ENCODE measurements at places on chromosomes 16 and 17. TPM values are rescaled to one million over a fixed set of nuclear protein-coding genes. Genes with fewer than 3 reads are reported as not detected.
A peak's percentile ranks its signal among the peaks of the same experiment; 100 is the strongest.

The EME1 gene
- total RNA-seq, result 13.9 TPM

The PDP2 gene
- total RNA-seq, result 36.5 TPM

The CES5A gene
- total RNA-seq, result not detected

- DNase-seq, result no peak
These were observed 1.7 kb downstream of the CAPNS2 start for GRCh38 chr16:55568207-55568606.

- no peak for DNase-seq
These were observed 12.8 kb downstream of the SLC7A6OS start for GRCh38 chr16:68297908-68298307.

The ABCC3 gene
- 0.71 TPM for total RNA-seq

DNA sequence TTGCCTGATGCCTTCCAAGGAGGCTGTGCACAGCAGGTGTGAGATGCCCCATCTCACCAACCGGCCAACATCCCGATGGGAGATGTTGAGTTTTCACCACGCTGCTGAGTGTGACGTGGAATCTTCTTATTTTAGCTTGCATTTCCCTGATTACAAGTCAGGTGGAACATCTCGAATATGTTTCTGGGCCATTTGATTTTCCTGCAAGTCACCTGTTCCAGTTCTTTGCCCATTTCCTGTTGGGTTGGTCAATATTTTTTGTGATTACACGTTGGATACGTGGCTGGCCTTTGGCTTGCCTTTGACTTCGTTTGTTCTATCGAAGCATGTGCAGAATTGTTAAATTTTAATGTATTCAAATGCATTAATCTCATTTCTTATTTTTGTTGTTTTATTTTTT lies 8.3 kb upstream of the CDH15 start:
- DNase-seq, result no peak

- peak; percentile 71 for DNase-seq
These were observed 65.9 kb downstream of the EMP2 start for GRCh38 chr16:10514369-10515055.

GRCh38 chr17:4940555-4941318 lies 669 bp downstream of the RNF167 start:
- DNase-seq, result no peak

DNA sequence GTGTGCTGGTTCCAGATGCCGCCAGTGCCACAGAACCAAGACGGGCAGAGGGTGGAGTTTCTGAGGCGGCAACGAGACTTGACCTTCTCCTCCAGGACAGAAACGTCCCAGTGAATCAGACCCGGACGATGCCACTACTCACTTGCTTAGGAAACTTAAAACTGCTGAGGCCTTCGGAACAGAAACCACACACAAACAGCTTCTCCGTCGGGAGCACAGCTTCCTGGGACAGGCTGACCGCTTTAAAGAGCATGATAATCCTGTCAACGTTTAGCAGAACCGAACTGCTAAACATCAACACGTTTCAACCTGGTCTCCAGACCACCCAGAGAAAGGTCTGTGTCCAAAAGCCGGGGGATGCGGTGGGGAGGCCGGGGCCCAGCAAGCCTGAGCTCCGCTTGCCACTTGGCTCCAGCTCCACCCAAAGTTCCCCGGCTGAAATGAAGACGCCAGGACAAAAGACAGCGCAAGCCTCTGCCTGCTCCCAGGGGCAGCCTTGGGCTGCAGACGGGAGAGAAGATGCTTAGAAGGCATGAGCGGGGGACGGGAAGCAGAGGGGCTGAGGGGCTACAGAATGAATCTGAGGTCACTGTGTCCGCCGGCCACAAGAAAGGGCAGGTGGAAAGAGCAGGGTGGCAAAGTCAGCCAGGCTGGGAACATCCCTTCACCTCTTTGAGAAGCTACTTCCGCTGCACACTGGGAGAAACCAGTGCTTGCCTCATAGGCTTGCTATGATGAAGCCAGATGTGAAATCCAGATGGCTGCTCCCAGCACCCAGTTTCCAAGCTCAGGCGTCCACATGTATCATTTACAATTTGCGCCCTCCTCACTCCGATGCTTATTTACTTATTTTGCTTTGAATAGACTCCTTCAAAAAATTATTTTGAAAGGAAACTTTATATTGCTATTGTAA lies 69.0 kb downstream of the MRM3 start:
- no peak for DNase-seq

- no peak for DNase-seq
These were observed 7.7 kb downstream of the FBXL20 start for GRCh38 chr17:39393736-39394135.

The PSMD11 gene
- total RNA-seq, result 175 TPM

DNA sequence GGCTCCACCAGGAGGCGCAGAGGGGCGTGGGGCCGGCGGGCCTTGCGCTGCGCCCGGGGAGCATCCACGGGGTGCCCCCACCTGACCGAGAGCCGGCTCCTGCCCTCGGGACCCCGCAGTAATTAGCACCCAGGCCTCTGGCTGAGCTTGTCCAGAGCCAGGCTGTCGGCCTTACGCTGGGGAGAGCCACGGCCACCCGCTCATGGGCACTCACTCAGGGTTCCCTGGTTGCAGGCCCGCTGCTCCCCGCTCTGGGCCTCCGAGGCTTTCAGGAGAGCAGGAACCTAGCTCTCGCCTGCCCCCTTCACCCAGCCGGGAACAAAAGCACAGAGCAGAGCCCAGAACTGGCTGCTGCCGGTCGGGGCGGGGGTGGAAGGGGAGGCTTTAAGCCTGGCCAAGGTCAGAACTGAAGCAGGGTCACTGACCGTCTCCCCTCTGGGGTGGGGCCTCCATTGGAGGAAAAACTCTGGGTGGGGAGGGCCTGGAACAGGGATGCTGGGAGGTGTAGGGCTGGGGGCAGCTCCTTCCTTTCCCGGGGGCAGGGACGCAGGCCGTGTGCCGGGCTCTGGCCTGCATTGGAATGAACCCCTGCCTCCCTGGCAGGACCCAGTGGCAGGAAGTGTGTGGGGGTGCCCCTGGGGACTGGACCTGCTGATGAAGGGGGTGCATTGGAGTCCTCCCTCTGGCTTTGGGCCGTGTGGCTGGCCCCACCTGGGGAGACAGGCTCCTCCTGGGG lies 12.3 kb downstream of the GLIS2 start:
- peak; percentile 84 for DNase-seq

The SP2 gene
- 13.8 TPM for total RNA-seq

DNA sequence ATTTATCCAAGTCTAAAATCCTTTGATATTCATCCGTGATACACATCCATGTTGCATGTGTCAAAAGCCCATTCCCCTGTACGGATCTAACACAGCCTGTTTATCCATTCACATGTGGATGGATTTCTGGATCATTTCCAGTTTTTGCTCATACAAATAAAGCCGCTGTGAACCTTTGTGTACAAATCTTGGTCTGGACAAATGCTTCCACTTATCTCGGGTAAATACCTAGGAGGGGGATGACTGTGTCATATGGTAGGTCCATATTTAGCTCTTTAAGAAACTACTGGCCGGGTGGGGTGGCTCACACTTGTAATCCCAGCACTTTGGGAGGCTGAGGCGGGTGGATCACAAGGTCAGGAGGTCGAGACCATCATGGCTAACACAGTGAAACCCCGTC lies 6.3 kb upstream of the TBCD start:
- no peak for DNase-seq

- no peak for DNase-seq
These were observed 6.1 kb upstream of the KRTAP2-4 start for GRCh38 chr17:41071606-41072360.

- no peak for DNase-seq
These were observed 5.0 kb upstream of the SLC4A1 start for GRCh38 chr17:44272954-44273353.

The RGS11 gene
- total RNA-seq, result 1.1 TPM

GRCh38 chr17:79948945-79949655 lies 86.6 kb downstream of the TBC1D16 start:
- DNase-seq, result no peak

DNA sequence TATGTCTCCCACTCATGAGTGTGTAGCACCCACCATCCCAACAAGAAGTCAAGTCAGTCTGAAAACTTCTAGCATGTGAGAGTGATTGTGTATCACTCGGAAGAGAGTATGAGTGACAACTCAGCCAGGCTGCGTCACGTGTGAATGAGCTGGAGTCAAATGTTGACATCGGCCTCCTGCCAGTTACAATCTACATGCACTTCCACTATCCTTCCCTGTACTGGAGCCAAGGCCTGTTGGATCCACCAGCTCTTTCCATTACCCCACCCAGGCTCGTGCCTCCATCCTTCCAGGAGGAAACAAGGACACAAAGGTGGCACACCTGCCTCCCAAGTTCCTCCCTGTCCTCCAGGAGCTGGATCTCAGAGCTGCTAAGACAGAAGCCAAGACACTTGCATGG lies 64.5 kb downstream of the ASIC2 start:
- no peak for DNase-seq

GRCh38 chr16:12096828-12097522 lies 120.4 kb downstream of the SNX29 start:
- DNase-seq, result no peak

The KRTAP2-2 gene
- not detected for total RNA-seq

GRCh38 chr17:45222014-45222288 lies 266 bp downstream of the FMNL1 start:
- no peak for DNase-seq

- DNase-seq, result no peak
These were observed 34.6 kb upstream of the MYOCD start for GRCh38 chr17:12631076-12631475.

DNA sequence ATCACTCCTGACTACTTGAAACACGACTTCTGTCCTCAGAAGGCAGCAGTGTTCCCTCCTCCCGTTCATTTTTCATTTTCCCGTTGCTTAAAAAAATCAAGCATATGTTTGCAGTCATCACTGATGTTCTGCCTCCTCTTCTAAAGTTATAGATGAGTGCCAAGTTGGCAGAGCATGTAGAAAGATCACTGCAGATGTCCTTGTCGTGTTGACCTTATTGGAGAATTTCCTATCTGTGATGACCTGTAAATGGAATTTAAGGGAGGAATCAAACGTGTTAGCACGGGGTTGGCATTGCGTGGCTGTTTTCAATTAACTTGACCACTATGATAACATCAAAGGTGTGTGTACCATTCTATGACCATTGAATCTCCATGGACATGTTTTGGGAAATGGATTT lies 396.7 kb downstream of the WWOX start:
- DNase-seq, result no peak

The GAS2L2 gene
- total RNA-seq, result not detected
